ENCODE measurements at places on chromosomes 4 and X.

DNA sequence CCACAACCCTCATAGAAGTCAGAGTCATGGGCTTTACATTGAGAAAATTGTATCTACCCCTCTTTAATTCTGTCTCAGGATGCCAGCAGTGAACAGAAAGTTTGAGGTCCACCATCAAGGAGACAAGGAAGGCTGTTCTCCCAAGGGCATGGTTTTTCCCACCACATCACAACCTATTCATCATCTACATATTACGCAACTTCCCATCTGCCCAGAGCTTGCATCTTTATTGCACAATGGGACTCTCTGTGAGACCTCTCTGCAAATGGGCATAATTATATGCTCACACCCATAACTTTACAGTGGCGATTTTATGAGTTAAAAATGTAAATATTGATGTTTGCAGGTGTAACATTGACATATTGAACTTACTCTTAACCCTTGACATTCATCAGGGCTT lies 38.9 kb downstream of the PAGE2 start:
- no peak for DNase-seq

GRCh38 chrX:53547668-53548067 lies 113.5 kb upstream of the HSD17B10 start:
- DNase-seq: no peak

DNA sequence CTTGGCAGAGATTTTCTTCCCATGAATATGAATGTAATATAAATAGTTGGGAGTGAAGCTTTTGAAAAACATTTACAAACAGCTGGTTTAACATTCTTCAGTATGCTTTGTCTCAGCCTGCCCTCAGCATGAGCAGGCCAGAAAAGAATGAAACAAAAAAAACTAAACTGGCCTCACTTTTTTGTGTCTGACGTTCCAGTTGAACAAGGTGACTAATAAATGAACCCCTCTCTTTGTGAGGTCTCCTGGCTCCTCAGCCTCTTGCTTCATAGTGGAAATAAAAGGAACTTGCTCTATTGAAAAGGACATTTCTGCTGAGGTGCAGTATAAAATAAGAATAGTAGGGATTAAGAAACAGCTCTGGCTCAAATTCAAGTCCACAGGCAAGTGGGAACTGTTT lies 9.4 kb downstream of the CHST7 start:
- DNase-seq: no peak

DNA sequence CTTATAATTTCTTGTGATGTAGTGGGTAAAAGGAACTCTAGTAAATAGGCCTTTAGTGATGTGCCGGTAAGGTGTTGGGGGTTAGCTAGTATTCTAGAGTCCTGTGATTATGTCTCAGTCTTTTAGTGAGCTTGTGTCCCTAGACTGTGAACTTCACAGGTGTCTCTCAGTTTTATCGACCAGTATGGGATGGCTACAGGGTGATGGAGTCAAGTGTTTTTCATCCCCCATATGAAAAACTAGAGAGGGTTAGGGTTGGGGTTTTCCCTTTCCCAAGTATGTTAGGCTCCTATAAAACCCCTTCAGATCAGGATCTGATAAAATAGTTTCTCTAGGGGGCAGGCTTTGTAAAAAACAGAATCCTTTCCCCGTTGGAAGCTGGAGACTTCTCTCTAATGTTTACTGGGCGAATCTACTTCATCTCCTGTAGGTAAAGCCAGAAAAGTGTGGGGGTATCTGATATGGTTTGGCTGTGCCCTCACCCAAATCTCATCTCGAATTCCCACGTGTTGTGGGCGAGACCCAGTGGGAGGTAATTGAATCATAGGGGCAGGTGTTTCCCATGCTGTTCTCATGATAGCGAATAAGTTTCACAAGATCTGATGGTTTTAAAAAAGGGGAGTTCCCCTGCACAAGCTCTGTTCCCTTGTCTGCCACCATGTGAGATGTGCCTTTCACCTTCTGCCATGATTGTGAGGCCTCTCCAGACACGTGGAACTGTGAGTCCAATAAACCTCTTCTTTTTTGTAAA lies 120.8 kb downstream of the DTHD1 start:
- DNase-seq: no peak

DNA sequence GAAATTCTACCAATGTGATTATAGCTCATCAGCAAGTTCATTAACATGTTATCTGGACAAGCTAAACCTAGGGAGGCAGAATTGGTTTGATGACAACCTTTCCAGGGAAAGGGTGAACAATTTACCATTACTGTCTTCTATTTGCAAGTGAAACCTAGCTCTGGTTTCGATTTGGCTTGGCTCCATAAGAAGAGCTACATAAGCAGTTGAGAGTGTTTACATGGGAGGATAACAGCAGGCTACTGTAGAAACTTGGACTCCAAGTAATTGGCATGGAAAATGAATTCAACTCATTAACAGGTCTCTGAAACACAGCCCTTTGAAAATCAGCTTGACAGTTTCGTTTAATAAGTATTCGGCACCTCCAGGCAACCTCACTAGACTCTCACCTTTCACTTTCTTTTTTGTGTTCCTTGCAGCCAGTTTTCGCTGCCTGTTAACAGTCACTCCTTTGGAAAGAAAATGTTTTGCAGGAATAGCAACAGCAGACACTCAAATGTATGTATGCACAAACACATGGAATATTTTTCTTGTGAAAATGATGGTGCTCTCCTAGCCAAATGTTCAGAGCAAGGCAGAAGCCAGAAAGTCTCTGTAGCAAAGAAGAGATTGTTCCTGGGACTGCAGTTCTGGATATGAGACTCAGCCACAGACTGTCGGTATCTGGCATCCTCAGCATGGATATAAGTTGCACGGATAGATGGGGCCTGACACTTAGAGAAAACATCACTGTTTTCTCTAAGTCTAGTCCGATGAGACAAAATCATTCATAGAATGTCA lies 27.5 kb downstream of the POU3F4 start:
- no peak for DNase-seq

DNA sequence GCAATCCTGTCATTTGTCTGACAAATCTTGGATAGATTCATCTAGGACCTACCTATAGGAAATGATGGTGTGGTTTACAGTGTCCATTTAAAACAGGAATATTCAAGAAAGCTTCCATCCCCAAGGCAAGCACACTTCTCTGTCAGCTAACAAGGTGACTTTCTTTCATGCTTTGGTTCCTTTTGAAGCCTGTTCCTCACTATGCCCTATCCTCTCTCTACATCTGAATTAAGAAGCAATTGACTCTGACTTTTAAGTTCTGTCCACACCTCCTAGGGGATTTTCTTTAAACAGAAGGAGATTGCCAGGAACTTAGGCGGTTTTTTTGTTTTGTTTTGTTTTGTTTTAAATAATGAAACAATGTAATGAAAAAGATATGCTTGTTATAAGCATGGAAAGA lies 1181.4 kb upstream of the TENM3 start:
- DNase-seq: no peak

GRCh38 chr4:123672987-123673386 lies 276.4 kb downstream of the SPRY1 start:
- DNase-seq: no peak

- DNase-seq: no peak
These were observed 125.6 kb downstream of the ARSF start for GRCh38 chrX:3166670-3167455.

GRCh38 chr4:155667568-155668511 lies 1.2 kb downstream of the GUCY1A1 start:
- no peak for DNase-seq

GRCh38 chrX:56783450-56783831 lies 54.4 kb downstream of the NBDY start:
- DNase-seq: no peak

DNA sequence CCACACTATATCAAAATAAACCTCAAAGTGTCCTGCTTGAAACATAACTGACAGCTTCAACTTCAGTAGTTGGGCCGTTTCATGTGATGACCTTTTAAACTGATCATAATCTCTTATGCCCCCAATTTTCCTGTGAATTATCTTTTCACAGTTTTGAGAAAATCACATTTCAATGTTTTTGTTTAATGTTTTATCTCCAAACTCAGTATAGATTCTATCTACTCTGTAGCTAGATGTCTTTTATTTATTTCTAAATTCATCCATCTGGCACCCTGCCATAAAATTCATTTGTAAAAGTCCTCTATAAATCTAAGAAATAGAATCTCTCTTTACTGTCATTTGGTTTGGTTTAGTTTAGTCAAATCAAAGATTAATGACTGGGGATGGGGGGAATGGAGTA lies 557.3 kb downstream of the ANKRD50 start:
- no peak for DNase-seq

DNA sequence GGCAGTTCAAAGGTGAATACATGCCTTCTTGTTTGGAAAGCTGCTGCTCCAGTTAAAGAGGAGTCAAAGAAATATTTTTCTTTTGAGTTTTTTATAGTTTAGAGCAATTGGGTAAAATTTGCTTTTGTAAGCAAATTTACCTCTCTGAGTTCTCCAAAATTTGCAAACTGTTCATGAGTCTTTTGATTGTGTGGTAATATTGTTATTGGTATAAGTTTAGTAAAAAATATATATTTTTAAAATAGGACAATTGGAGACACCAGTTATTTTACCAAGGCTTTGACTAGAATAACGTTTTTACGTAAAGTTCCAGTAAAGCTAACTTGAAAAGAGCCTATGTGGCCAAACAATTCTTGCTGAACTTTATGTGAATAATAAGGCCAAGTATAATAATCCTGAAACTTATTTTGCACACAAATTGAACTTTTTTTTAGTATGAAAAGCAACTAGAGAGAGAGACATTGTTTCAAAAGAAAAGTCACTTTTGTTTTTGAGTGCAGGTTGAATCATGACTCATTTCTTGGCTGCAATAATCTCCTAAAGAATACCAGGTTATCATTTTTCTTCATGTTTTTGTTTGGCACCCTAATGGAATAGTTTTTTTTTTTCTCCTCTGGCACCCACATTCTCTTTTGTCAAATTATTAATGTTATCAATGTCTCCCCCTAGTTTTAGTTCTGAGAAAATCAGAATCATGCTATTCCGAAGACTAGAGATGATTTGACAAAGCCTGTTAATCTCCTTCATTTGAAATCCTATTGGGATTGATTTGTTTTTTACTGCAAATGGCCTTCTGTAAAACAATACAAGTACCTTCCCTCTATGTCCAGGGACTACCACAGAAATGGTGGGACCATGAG lies 57.1 kb downstream of the UGT2B10 start:
- no peak for DNase-seq

GRCh38 chr4:165209796-165210195 lies 2.4 kb downstream of the KLHL2 start:
- no peak for DNase-seq

DNA sequence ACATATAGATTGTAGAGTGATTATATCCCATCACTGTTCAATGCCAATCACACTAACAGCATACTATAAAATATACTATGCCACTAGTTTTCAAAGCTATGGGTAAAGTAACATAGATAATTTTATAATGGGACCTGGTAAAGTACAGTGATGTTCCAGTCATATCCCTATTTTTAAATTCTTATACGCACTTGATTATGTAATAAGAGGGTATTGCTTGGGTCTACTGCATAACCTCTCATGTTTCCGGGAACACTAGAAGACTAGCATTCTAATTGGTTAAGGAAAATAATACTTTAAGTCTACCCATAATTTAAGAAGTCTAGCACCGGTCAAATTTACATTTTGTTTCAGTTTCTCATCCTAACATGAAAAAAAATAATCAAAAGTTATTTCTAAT lies 275.1 kb downstream of the CHIC1 start:
- DNase-seq: no peak

- DNase-seq: no peak
These were observed 1093.0 kb upstream of the TENM3 start for GRCh38 chr4:181150191-181150590.

DNA sequence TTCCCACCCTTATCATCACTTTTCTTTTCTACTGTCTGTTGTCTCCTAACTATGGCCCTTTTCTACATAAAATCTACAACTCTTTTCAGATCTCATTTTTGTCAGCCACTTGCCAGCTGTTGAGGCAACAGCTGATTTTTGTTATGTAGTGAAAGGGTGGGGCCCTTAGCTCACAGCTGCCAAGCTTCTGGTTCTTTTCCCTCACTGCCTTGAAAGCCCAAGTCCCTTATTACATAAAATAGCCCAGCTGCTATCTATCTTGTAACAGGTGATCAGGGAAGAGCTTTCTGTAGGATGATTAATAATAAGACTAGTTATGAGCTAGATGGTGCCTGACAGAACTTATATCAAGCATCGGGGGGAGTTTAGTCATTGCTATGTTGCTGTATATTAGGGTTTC lies 45.9 kb downstream of the ADGRL3 start:
- no peak for DNase-seq

- DNase-seq: no peak
These were observed 86.3 kb upstream of the BMP2K start for GRCh38 chr4:78689700-78690323.

- no peak for DNase-seq
These were observed 43.1 kb upstream of the RPS6KA3 start for GRCh38 chrX:20309806-20310205.

Data from hematopoietic multipotent progenitor cell (in vitro differentiated cells).